Activated CD4-positive, alpha-beta T cell treated with anti-CD3 and anti-CD28 coated beads, Interleukin-2, amount 50 U/mL, for 24 hours (primary cell): ENCODE measurements at places on chromosomes 13 and 19.
A peak's percentile ranks its signal among the peaks of the same experiment; 100 is the strongest.

GRCh38 chr13:27383104-27383921 lies 41.1 kb upstream of the GTF3A start:
- no peak for DNase-seq

GRCh38 chr13:113618455-113618854 lies 33.9 kb downstream of the TFDP1 start:
- no peak for DNase-seq

DNA sequence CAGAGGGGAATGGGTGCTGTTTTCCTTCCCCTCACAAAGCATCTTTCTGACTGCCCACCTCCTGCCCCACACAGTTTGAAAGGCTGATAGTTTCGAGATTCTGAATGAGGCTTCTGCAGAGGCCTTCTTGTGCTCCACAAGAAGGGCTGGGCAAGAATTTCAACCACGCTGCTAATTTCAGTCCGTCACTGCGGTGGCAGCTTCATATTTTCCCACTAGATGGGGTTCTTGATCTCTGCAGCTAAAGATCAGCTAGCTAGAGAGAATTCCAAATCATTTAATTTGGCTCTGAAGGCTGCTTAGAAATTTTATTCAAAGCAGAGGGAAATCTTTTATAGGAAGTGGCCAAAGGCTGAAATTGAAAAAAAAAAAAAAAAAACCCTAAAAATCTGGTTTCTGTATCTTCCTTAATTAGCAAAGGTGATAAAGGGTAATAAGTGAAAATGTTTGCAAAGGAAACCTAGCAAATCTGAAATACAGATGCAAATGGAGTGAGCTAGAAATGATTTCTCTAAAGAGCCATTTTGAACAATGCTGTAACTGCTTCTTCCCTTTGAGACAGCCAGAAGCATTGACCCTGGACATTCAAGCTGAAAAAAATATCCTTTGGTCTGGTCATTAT lies 38.0 kb upstream of the C13orf42 start:
- DNase-seq = no peak

DNA sequence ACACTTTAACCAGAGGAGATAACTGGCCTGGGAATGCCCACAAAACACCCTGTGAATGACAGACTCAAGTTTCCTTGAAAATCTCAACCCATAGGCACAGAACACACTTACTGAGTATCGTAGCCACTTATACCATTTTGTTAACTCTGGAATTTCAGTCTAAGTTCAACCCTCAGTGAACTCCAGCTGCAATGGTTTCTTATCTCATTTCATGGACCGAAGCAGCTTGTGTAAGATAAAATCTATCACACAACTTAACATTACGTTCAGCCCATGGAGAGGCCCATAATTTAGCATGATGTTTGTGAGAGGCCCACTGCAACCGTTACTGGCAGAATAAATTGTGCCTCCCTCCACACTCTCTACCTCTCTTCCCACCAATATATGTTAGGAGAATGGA lies 323.0 kb downstream of the DNAJC15 start:
- DNase-seq = no peak

DNA sequence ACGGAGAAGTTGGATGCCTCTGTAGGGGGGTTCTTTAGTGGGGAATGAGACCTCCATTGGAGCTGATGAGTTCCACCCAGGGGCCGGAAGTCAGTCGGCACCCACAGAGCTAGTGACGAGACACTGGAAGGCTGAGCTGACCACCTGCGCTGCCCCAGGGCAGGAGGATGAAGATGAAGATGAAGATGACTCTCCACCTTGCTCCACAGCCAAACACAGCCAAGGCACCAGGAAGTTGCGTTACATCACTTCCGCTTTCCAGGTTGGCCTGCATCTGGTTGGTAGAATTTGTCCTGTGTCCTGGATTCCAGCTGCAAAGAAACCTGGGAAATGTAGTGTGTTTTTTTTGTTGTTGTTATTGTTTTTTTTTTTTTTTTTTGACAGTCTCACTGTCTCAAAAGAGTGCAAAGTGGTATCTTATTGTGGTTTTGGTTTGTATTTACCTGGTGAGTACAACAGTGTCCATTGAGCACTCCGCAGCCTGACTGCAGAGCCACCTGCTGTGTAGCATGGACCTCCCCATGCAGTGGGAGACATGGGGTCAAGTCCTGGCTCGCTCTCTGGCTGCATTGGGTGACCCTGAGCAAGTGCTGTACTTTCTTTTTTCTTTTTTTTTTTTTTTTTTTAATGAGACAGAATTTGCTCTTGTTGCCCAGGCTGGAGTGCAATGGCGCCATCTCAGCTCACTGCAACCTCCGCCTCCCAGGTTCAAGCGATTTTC lies 1.9 kb downstream of the TBC1D17 start:
- DNase-seq = no peak

DNA sequence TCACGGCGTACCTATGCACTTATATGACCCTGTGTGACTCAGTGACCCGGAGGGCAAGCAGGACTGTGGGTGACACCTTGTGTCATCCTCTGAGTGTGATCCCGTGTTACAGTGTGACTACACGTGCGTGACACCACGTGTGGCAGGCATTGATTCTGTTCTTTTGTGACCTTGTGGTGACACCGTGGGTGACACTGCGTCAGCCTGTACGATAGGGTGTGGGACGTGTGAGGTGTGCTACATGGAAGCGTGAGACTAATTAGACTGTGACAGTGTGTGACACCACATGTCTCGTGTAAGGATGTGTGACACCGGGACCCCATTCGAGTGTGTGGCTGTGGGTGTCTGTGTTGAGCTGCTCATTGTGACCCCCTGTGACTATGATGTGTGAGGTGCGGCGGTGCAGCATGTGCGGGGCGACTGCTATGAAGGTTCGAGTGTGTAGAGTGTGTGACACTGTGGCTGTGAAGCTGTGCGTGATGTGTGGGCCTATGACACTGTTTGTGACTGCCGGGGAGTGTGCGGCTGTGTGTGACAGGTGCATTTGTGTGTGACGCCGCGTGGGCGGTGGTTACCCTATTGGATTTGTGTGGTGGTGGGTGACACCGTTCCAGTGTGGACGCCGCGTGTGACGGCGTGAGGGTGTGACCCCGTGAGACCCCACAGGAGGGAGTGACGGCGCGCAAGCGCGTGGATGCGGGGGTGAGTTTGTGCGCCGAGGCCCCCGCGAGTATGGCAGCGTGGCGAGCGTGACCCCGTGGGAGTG lies 399 bp upstream of the SPTBN4 start:
- peak; percentile 57 for DNase-seq

DNA sequence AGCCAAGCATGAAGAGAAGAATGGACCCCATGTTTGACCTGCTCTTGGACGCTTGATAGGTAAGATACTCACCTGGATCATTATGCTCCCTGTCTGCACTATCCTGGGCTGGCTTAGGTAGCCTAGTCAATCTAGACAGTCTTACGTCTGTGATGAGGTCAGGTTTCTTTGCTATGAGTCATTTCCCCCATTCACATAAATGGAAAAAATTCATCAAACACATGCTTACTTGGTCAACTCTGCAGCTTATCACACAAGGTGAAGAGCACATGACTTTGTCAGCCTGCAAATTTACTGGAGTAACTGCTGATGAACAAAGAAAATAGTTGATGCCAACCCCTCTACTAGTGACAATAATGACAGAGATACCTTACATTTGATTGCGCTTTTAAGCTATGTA lies 170.0 kb downstream of the NUFIP1 start:
- peak; percentile 36 for DNase-seq

GRCh38 chr13:101838323-101838722 lies 385.8 kb downstream of the ITGBL1 start:
- DNase-seq = no peak

- no peak for DNase-seq
These were observed 15.0 kb downstream of the EFNB2 start for GRCh38 chr13:106520251-106521054.

DNA sequence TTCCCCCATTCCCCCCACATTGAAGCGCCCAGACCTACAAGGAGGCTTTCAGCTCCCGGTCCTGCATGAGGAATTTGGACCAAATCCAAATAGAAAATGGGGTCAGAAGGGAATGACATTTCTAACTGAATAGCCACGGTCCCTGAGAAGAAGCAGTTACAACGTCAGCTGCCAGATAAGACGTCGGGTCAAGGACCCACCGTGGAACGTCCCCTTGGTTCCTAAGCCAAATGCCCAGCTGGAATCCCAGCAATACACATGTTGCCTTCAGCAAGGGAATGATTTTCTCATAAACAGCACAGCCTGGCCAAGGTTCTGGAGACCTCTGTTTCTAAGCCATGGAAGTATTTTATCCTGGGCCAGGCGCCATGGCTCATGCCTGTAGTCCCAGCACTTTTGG lies 109.1 kb upstream of the PEG3 start:
- no peak for DNase-seq

DNA sequence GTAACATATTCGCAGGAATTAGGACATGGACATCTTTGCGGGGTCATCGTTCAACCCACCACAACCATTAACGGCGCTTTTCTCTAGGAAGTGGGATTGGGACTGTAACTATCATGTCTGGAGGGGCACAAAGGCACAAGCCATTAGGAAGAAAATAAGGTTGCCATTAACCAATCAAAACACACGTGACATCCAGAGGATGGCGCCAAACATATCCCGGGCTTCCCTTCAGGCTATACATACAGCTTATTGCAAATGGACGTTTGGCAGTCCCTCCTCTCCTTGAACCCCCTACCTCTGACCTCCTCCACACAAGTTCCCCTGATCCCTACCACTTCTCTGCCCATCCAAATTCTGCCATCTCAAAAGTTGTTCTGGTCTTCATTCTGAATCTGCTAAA lies 26.6 kb upstream of the GSX1 start:
- DNase-seq = no peak

DNA sequence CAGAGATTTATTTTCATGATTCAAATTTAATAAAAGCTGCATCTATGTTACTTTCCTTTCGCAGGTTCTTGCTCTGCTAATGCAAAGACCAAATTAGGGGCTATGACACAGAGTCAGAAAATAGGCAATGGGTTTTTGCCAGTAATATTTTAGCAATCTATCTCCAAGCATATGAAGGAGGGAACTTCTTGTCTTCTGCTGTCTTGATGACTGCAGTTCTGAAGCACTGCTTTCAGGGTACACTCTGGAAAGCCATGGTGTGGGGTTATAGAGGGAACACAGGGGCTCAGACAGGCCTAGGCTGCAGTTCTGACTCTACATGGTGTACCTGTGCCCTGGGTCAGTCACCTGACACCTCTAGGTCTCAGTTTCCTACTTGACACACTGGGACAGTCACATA lies 263.4 kb downstream of the DNAJC15 start:
- no peak for DNase-seq

- DNase-seq = no peak
These were observed 18.9 kb upstream of the FOSB start for GRCh38 chr19:45448887-45449299.

DNA sequence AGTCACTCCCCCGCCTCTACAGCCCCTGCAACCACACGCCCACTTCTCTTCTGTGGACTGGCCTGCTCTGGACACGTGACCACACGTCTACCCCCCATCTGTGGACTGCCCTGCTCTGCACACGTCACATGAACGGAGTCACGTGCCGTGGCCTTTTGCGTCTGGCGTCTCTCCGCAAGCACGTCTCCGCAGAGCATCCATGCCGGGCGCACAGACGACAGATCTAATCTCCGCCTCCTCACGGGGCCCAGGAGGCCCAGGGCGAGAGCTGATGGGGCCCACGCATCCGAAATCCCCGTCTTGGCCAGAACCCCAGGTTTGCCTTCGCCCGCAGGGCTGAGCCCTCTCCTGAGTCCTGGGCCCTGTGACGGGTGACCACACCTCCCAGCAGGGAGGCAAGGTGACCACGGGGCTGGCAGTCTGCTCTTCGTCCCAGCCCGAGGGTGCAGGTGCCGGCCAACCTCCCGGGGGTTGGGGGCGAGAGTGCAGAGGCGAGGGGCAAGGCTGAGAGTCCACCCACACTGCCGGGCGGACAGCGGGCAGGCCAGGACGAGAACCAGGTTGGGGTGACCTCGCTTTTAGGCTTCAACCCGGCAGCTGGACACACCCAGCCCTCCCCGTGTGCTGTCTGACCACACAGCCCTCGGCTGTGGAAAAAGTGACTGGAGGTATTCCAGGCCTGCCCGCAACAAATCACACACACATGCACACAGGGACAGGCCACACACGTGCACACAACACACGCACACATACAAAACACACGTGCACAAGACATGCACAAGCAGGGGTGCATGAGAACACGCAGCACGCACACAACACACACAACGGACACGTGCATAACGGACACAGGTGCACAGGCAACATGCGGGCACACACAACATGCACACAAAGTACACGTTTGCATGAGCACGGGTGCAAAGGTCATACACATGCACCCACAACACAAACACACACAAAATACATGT lies 3.9 kb downstream of the SBNO2 start:
- DNase-seq = no peak

- no peak for DNase-seq
These were observed 53.9 kb downstream of the MCF2L start for GRCh38 chr13:113022745-113023574.

- no peak for DNase-seq
These were observed 30.0 kb downstream of the KEAP1 start for GRCh38 chr19:10473192-10473591.

DNA sequence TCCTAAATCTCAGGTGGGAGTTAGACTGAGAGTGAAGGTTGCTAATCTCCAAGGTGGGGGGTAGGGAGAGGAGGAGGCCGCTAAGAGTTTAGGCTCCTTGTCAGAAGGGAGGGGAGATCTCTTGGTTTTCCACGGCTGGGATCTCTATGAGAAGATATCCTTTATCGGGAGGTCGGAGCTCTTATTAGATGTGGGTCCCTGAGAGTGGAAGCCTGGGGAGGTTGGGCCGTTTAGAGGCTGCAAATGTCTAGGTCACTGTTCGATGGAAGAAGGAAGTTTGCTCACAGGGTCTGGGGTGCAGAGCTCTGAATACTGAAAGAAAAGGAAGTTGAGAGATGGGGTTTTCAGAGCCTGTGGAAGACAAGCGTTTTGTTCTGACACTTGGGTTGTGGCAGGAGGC lies 3.8 kb downstream of the MYADM start:
- DNase-seq = no peak

- no peak for DNase-seq
These were observed 18.7 kb downstream of the ACTN4 start for GRCh38 chr19:38665950-38666662.

- no peak for DNase-seq
These were observed 14.4 kb upstream of the SYCN start for GRCh38 chr19:39218230-39219007.

DNA sequence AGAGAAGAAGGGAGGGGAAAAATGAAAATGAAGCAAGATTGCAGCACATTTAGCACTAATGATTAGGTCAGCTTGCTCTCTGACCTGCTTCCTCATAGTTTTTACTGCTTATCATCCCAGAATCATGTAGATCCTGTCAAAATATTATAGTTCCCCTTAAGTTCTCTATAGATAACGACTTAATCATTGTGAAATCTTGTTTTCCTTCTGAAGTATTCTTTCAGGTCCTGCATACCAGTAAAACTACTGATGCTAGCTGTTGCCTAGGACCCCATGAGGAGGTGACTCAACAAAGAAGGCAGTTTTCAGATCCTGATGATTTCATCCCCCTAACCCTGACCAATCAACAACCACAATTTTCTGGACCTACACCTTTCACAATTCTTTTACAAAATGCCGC lies 1131.7 kb downstream of the SLITRK5 start:
- no peak for DNase-seq

DNA sequence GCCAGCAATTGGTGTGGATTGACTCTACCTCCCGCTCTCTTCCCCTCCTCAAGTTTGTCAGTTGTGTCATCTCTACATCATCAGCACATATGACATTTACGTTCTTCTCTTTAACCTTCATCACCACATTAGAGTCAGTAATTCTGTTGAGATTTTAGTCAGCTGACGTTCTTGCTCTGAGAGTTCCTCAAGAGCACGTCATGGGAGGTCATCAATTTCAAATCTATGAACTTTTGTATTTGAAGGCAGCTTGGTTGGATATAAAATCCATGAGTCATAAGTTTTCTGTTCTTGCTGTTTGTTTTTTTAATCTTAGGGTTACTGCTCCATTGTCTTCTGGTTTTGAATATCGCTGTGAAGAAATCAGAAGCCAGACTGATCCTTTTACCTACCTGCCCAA lies 21.8 kb upstream of the ARGLU1 start:
- no peak for DNase-seq
